ENCODE measurements at places on chromosomes 16 and 17.

GRCh38 chr16:61309386-61309785 is 726.9 kb downstream of the CDH8 start:
- no peak for DNase-seq

GRCh38 chr16:68079626-68080344 is 5.4 kb upstream of the NFATC3 start:
- DNase-seq = peak; percentile 61

GRCh38 chr16:2689968-2690801 is 7.9 kb downstream of the KCTD5 start:
- no peak for DNase-seq

DNA sequence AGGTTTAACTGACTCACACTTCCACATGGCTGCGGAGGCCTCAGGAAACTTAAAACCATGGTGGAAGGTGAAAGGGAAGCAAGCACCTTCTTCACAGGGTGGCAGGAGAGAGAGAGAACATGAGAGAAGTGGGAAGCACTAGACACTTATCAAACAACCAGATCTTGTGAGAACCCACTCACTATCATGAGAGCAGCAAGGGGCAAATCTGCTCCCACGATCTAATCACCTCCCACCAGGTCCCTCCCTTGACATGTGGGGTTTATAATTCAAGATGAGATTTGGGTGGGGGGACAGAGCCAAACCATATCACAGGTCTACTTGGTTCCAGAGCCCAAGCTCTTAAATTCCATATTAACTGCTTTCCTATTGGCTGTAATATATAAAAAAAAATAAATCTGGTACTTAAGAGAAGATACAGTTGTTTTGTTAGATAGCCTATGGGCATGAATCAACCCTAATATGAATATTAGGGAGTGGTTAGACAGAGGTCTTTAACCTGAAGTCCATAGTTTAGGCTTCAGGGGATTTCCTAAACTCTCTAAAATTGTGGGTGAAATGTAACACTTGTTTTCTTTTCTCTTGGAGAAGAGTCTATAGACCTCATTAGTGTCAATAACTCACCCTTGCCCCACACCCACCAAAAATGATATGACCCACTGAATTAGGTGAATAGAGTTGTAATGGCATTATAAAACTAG is 56.7 kb downstream of the SKAP1 start:
- no peak for DNase-seq

GRCh38 chr17:51850201-51850600 is 308.3 kb downstream of the CA10 start:
- no peak for DNase-seq

DNA sequence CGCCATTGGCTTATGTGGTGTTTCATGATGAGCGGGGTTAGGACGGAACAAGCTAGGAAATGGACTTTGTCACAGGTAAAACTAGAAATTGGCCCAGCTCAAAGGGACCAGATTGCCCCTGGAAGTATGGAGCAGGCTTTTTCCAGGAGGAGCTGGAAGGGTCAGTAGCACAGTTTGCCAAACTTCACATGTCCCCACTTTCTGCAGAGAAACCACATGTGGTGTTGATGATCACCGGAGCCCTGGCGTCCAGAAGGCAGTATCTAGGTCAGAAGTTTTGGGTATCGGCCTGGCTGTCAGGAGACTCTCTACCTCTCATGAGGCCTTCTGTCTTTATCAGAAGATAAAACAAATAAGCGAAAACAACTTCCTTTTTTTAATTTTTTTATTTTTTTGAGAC is 248.5 kb downstream of the SOX9 start:
- DNase-seq = no peak

DNA sequence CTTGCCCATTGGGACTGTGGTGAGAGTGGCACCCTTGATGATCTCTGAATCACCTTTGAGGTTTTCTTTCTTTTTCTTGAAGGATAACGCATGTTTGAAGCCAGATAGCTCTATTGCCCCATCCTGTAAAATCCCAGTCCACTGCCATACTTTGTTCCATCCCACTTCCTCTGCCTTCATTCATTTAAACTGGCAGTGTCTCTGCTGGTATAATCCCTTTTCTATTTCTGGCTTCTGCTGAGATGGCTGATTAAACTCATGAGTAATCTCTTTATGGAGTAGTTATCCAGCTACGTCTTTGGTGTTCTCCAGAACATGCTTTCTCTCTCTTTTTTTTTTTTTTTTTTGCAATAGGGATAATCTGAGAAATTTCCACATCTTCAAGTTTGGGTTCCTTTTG is 656.5 kb upstream of the SALL1 start:
- no peak for DNase-seq

DNA sequence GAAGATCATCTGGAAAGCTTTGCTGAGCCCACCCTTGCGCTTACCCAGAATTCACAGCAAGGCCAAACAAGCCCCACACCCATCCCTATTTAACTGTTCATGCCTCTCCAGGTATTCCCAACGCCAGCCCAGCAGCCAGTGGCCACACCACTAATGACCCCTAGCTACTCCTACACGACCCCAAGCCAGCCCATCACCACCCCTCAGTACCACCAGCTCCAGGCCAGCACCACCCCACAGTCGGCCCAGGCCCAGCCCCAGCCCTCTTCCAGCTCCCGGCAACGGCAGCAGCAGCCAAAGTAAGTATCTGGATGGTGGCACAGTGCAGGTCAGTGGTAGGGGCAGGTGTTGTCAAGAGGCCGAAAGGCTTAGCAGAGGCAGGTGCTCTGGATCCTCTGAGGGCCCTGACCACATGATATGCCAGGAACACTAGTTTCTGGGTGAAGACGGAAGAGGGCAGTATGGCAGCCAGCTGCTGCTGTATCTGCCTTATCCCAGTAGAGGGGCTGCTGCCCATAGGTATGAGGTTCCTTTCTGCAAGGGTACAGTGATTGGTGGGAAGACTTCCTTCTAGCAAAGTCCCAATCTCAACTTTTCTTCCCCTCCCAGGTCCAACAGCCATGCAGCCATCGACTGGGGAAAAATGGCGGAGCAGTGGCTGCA is 10.7 kb downstream of the PROCA1 start:
- DNase-seq = no peak

GRCh38 chr17:65942592-65942991 is 249.3 kb downstream of the CEP112 start:
- no peak for DNase-seq

- DNase-seq = no peak
Observed at GRCh38 chr17:65175952-65176351, 38.8 kb downstream of the RGS9 start.

DNA sequence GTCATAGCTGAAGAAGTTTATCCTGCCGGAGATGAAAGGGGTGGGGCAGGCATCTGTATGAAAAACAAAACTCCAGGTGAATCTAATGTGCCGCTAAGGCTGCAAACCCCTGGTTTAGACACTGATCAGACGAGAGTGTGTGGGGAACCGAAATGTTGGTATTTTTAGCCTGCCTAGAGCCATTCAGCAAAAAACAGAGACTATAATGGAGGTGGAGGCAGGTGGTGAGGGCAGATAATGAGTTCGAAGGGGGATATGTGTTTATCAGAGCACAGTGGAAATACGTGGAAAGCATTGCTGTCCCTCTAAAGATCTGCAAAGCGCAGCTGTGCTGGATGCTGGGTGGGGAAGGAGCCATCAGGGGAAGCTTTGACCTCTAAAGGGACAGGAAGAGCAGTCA is 127.5 kb upstream of the WSCD1 start:
- DNase-seq = no peak

GRCh38 chr16:1550069-1550468 is 16.6 kb downstream of the TMEM204 start:
- DNase-seq = no peak

- no peak for DNase-seq
Observed at GRCh38 chr17:57259817-57260216, 3.5 kb downstream of the MSI2 start.

DNA sequence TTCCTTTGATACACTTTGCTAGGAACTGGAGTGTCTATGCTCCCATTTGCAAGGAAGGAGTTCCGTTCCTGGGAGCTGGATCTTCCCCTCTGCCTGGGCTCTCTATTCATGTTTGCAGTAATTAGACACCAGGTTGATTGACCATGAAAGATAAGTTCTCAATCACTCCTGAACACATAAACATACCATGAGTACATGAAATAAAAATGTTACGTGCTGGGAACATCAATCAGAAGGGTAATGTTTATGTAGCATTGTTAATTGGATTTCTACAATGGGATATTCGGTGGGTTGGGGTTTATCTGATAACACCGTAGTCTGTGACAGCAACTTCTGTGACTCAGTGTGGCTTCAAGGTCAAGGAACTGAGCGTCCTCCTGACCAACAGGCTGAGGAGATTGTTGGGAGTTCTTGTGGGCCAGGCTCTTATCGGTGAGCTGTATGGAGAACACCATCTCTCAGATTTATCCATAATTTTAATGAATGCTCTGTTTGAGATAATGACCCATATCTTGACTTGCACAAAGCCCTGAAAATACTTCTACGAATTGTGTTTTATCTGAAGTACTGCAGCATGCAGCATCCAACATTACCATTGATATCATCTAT is 136.4 kb downstream of the NPIPB5 start:
- no peak for DNase-seq

DNA sequence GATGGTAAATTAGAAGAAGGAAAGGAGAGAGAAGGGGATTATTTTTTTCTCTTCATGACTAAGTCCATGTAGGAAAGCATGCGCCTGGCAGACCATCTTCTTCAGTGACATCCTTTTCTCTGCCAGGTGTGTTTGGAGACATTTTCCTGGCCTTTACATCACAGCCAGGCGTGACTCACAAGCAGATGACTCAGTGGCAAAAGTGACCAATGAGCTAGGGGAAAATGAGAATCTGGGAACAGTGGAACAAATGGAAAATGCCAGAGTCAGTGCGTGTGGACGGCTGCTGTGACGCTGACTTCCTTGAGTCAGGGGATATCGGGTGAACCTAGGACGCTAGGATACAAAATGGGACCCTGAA is 9.4 kb downstream of the KIAA0513 start:
- DNase-seq = no peak

DNA sequence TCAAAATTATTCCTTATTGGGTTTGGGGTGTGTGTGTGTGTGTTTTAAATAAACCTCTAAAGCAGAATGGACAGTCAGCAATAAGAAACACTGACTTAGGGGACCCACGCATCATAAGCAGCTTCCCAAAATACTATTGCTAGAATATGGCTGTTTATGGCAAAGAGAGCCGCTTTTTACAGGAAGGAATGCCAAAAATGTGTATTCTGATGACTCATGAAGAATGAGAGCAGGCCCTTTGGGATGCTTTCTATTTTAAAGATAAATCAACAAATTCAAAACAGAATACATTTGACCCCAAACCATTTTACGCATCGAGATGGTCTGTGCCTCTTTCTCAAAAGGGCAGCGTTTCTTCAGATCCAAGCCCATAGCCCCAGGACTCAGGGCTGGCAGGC is 37.5 kb downstream of the ARHGAP17 start:
- no peak for DNase-seq

DNA sequence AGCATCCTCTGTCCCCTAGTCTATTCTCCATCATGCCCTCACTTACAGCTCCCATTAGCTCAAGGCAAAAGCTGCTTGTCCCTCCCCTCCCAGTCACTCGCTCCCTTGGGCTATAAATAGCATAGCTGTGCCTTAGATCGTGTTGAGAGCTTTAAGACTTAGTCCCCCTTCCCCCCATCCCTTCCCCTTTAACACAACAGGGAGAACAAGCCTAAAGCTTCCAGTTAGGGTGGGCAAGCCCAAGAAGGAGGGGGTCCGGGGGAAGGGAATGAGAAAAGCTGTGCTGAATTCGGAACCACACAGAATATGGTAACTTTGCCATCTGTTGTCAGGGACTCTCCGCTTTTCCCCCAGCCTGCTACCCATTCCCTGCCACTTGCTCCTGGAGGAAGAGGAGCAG is 4.9 kb upstream of the HIGD1B start:
- no peak for DNase-seq

DNA sequence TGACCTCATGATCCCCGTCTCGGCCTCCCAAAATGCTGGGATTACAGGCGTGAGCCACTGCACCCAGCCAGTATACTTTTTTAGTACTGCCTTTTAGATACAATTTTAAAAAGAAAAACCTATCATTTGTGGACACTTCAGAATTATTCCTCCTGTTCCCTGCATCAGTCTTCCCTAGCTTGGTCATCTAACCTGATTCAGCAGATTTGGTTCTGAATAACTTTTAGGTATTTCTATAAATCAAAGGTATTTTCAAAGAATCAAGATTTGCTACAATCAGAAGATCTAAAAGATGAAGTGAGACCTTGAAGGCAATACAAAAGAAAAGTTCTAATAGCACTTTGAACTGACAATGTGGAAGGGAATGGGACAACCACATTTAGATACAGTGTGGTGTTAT is 30.0 kb downstream of the MBTD1 start:
- no peak for DNase-seq

- no peak for DNase-seq
Observed at GRCh38 chr17:50289991-50290702, 15.9 kb downstream of the TMEM92 start.

- no peak for DNase-seq
Observed at GRCh38 chr16:57741660-57742191, 6.2 kb downstream of the KATNB1 start.
